ENCODE measurements at places on chromosomes 4 and X. TPM values are rescaled to one million over a fixed set of nuclear protein-coding genes. Genes with fewer than 3 reads are reported as not detected.

SLC38A5 gene
- total RNA-seq, result 150 TPM

CT45A2 gene
- total RNA-seq, result not detected

MAGEE1 gene
- total RNA-seq, result 0.34 TPM

TNMD gene
- total RNA-seq, result not detected

NAP1L2 gene
- total RNA-seq, result 0.68 TPM

GCNA gene
- 1.9 TPM for total RNA-seq
